NCI-H1105 treated with DMSO at 0.1 percent for 48 hours (cell line): ENCODE measurements at places on chromosomes 12 and 14.

- no peak for DNase-seq
Observed at GRCh38 chr12:26031318-26031717, 72.8 kb downstream of the RASSF8 start.

GRCh38 chr12:122081697-122082221 is 3.2 kb downstream of the MLXIP start:
- no peak for DNase-seq

DNA sequence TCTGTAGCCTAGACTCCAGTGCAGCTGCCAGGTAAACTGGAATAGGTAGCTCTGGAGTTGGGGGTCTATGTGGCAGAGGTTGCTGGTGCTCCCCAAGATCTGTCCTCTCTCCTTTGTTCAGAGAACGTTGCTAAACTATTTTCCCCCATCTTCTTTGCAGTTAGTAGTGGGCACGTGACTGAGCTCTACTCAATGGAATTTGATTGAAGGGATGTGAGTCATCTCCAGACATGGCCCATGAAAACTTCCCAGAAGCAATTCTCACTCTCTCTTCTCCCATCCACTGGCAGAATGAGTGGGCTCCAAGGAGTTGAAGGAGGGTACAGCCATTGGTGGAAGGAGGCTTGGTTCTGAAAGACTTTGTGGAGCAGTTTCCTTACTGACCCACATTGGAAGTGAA is 44.0 kb downstream of the PAH start:
- DNase-seq: no peak

DNA sequence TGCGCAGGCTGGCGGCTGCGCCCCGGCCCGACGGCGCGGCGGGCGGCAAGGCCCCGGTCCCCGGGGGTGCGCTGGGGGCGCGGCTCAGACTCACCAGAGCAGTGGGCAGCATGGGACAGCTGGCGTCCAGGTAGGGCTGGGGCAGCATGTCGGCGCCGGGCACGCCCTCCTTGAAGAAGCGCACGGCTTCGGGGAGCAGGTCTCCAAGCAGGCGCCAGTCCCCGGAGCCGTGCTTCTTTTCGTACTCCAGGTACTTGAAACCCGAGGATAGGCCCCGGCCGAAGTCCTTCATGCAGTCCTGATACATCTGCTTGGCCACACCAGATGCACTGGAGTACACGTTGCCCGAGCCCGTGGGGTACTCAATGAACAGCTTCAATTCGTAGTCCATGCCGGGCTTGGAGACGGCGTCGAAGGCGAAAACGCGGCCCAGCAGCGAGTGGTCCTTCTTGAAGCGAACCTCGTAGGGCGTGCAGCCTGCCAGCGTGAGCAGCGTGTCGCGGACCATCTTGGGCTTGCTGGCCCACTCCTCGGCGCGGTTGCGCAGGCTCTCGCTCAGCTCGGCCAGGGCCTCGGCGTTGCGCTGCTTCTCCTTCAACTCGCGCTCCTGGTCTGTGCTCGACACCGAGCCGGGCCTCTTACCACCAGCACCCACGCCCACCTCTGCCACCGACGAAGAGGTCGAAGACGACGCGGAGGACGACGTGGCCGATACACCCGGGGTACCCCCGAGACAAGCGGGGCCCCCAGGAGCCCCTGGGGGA is 2.2 kb downstream of the IRF2BPL start:
- DNase-seq: peak; percentile 65

GRCh38 chr14:32013083-32013482 is 64.0 kb upstream of the ARHGAP5 start:
- no peak for DNase-seq

- DNase-seq: no peak
Observed at GRCh38 chr12:96870946-96871345, 36.1 kb upstream of the NEDD1 start.

DNA sequence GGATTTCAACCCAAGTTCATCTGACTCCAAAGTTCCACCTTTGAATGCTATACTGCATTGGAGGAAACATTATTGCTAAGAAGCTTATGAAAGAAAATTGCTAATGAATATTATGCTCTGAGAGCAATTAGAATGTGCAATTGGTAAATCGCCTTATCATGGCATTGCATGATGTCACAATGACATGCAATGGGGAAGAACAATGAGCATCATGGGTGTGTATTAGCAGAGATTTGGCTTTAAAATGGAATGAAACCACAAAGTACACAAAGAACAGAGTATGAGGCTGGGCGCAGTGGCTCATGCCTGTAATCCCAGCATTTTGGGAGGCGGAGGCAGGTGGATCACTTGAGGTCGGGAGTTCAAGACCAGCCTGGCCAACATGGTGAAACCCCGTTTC is 34.7 kb downstream of the FOS start:
- no peak for DNase-seq

- DNase-seq: no peak
Observed at GRCh38 chr14:74207943-74208342, 31.3 kb upstream of the VSX2 start.

DNA sequence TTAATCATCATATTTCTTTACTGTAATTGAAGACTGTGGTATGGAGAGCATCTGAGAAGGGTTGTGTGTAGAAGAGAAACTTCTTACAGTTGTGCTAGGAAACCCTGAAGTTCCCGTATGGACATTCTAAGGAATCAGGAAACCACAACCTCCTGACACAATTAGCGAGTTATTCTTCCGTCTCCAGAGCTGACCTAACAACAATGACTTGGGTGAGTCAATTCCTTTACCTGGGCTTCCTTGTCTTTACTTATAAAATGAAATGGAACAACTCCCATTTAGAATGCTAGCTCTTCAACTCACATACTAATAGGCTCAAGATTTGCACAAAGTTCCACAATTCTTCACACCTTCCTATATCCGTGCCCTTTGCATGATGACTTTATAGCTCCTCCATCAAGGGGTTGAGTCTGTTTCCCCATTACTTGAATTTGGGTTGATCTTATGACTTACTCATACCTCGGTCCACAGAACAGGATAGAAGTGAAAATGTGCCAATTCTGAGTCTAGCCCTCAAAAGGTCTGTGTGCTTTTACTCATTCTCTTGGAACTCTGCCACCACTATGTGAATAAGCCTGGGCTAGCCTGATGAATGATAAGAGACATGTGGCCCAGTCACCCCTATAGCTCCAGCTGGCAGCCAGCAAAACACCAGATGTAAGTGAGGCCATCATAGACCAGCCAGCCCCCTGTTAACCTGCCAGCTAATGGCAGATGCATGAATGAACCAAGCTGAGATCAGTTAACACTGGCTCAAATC is 459.4 kb downstream of the ETNK1 start:
- DNase-seq: peak; percentile 89

DNA sequence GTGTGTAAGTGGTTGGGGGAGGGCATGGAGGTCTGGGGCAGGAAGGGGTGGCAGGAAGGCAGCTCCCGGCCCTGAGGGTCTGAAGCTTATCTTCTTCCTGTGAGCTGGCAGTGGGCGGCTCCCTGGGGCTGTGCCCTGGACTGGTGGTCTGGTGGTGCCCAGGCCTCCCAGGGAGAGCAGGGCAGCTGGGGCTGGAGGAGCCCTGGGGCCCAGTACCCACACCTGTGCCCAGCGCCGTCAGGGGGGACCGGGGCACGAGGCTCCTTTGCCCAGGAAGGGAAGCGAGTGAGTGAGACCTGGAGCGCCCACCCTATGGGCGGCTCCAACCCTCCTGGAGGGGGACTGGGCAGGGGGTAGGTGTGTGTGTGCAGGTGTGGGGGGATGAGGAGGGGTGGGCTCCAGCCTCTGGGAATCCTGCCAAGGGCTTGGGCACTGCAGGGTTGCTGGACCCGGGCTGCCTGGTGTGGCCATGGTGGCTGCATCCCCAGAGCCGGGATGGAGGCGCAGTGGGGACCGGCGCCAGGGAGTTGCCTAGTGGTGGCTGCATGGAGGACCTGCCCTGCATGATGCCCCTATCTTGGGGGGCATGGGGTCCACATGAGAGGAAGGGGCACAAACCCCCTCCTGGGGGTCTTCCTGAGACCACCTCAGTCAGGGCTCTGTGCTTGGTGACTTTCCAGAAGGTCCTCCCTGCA is 353.6 kb downstream of the TMEM121 start:
- DNase-seq: no peak
